ENCODE measurements at places on chromosomes 3 and 15. TPM values are rescaled to one million over a fixed set of nuclear protein-coding genes. Genes with fewer than 3 reads are reported as not detected.

Gene LRRC31
- 15.6 TPM for total RNA-seq

Gene SUSD5
- total RNA-seq = 0.85 TPM

Gene PYGO1
- 0.85 TPM for total RNA-seq

Gene ABHD5
- 12.4 TPM for total RNA-seq

Measured in Peyer's patch (tissue), 4 donors.